ENCODE measurements at places on chromosomes 1 and 21.

DNA sequence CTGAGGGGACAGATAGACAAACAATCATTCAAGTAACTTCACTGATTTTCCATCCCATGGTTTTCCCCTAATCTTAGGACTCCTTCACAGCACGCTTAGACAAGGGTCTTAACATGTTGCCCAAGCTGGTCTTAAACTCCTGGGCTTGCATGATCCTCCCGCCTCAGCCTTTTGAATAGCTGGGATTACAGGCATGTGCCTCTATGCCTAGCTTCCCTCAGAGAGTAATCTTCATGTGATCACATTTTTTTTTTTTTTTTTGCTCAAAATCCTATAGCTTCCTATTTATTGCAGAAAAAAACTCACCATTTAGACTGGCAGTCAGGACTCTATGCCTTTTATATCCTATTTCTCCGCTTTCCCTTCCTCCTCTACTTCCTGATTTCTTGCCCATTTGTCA is 90.4 kb upstream of the DPH5 start:
- no peak for DNase-seq

- DNase-seq, result no peak
Measured at GRCh38 chr1:247884797-247885413, 10.5 kb upstream of the OR2W3 start.

- DNase-seq, result no peak
Measured at GRCh38 chr1:225559902-225560301, 93.0 kb downstream of the ENAH start.

- no peak for DNase-seq
Measured at GRCh38 chr1:22803833-22804232, 93.2 kb downstream of the EPHB2 start.

GRCh38 chr1:223729906-223730305 is 17.6 kb downstream of the CAPN2 start:
- DNase-seq, result no peak

DNA sequence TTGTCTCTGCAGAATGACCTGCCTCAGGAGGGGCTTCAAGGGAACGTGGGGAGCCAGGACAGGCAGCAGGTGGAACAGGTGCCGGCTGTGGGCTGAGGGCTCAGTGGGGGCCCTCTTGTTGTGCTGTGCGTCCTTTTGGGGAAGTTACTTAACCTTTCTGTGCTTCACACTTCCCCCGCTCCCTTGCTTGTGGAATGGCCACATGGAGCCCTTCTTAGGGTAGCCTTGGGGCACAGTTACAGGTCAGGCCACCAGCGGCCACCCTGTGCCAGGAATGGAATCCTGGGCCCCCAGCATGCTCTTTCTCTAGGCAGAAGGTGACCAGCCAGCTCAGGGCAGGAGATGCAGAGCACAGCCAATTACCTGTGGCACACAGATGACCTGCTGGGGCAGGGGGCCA is 2.6 kb downstream of the IKBKE start:
- DNase-seq, result no peak

All from NCI-H2081 (cell line).